ENCODE measurements at places on chromosomes 1 and 21.

DNA sequence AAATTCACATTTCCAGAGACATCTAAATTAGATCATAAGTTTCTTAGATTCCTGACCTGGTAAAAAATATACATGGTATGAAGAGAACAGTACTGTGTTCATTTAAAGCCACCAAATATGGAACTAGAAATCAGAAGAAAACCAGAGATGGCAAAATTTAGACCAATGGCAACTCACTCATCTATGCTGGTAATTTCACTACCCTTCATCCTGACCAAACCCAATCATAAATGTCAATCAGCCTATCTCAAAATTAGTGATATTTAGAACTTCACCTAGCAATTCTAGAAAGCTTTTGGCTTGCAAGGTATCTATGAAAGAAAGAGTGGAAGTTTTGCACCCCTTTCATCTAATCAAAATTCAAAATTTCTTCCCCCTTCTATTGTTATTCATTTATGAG, 107.7 kb downstream of the NIBAN1 start:
- no peak for DNase-seq

GRCh38 chr1:248805876-248806275, 19.8 kb downstream of the SH3BP5L start:
- no peak for DNase-seq

DNA sequence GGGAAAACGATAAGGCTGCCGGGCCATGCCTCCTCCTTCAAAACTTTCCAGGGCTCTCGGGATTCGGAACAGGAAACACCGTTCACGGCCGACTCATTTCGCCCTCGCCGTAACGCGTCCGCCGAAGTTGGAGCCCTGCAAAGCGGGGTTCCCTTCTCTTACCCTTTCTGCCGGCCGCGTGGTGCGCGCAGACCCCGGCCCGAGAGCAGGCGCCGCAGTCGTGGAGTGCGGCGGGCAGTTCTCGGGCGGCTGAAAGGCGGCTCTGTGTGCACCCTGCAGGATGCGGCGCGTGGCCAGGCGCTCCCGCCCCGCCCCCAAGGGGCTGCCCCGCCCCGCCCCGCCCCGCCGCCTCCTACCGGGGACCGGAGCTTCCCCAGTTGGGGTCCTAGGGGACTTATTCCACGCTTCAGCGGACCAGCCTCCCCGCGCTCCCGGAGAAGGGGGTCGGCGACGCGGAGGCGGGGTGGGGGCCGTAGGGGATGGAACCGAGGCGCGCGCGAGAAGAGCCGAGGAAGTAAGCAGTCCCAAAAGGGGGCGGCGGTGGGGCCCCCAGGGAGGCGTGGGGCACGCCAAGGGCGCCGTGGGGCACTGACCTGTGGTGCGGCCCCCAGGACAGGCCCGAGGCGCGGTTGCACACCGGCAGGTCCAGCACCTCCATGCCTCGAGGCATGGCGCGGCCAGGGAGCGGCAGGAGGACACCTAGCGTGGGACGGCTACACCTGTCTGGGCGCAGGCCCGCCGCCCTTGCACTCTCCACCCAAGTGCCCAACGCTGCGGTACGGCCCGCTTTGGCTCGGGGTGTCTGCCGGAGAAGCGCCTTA, at the start of gene MCOLN2:
MCOLN2 (minus strand) TSS at position 268 of the 821 bp plus-strand sequence; CDS start at position 27, 241 bp downstream.
- no peak for DNase-seq

- no peak for DNase-seq
Observed at GRCh38 chr1:75412616-75413015, 198.3 kb downstream of the SLC44A5 start.

- no peak for DNase-seq
Observed at GRCh38 chr1:211637066-211637465, 38.4 kb downstream of the NEK2 start.

GRCh38 chr1:189336115-189337100, 1141.3 kb downstream of the BRINP3 start:
- DNase-seq, result no peak

GRCh38 chr1:29631361-29631760, 395.0 kb downstream of the PTPRU start:
- DNase-seq, result no peak

DNA sequence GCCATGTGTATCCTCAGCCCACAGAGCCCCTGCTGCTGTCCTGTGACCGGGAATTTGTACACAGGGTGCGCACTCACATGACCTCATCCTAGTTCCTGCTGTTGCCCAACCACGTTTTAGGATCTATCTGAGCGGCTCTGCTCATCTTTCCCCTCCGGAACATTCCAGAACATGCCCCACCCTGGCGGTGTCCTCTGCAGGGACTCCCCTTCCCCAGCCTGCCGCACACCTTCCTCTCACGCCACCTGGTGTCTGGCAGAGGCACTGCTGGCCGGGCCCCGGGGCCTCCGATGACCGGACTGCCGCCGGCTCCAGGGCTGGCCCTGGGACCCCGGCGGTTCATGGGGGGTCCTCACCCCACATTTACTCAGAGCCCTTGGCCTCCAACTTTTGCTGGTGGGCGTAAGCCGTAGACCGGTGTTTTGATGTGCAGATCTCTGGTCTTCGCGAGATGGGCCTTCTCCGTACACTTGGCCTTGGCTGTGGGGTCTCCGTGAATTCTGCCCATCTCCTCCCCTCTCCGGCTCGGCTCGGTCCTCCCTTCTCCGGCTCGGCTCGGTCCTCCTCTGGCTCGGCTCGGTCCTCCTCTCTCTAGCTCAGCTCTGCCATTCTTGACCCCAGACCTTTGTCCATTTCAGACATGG, 29.5 kb downstream of the ARHGEF16 start:
- no peak for DNase-seq

- peak; percentile 86 for DNase-seq
Observed at GRCh38 chr1:173269490-173270230, 62.5 kb upstream of the TNFSF4 start.

- DNase-seq, result no peak
Observed at GRCh38 chr1:230573658-230574057, 68.6 kb upstream of the COG2 start.

DNA sequence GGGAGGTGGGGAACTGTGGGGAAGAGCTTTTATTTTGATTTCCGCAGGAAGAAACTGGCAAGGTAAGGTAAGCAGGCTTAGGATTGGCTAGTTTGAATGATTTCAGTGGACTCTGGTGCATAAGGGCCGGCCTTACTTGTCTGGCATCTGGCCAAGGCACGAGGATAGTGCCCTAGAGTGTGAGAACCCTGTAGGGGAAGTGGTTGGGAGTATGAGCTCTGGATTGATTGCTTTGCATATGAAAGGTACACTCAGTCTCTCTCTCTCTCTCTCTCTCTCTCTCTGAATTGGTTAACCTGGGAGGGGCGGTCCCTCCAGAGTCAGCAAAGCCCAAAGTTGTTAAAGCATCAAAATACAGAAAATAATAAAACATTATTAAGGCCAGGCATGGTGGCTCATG, 463.0 kb downstream of the SIPA1L2 start:
- no peak for DNase-seq

DNA sequence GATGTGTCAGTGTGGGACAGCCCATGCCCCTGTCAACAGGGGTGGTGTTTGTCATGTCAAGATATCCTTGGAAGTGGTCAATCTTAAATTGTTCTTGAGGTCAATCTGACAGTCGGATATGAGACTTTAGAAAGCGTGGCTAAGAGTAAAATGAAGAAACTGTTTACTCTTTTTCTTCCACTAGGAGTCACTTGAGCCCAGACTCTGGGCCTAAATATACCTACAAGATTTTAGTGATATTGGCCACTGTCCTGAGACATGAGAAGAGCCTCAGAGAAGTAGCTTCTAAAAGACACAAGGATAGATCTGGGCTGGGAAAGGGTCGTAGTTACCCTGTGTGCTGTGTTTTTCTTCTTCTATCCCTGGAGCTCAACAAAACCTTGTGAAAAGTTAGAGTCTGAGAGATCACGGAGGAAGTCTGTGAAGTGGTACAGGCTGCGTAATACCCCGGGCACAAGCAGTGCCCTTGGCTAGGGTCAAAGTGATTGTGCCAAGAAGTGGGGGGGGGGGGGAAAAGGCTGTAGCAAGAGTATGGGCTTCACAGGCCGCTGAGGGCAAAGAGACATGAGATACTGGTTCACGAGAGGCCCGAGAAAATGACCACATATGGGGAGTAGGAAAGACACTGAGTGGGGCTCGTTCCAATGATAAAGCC, 355.2 kb upstream of the GREM2 start:
- DNase-seq, result peak; percentile 27

- no peak for DNase-seq
Observed at GRCh38 chr1:232939748-232940147, 10.7 kb upstream of the NTPCR start.

- DNase-seq, result peak; percentile 22
Observed at GRCh38 chr1:76038287-76039004, 36.1 kb upstream of the ST6GALNAC3 start.

- no peak for DNase-seq
Observed at GRCh38 chr1:167623951-167624350, 6.1 kb upstream of the RCSD1 start.

DNA sequence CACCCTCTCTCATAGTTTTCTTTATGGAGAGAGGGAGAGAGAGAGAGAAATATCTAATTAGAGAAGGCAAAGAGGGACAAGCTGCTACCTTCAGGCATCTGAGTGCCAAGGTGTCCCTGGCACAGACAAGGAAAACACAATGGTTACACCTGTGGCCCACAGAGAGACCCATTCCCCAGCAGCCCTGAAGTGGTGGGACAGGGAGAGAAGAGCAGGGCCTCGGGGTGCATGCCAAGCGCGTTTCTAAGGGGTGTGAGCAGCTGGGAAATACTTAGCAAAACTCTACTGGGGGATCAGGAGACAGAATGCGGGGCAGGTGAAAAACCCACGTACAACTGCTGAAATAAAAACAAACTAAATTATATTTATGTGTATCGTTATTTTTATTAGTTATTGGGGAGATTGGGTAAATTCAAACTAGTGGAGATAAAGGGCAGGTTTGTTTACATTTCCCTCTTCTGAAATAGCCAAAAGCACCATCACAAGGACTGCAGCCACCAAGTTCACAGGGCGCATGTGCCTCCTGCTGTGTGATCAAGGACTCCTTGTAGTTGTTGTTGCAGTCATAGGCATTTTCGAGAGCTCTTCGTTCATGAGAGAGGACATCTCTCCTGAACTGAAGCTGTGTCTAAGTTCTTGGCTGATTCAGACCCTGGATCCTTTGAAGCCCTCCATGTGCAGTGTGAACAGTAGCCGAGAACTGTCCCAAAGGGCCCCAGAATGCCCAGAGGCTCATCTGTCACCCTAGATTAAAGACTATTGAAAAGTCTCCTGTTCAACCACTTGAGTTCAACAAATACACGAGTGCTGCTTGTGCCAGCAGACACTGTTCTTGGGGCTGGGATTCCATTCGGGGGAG, 737 bp upstream of the SERPINC1 start:
- DNase-seq, result no peak

GRCh38 chr1:115364046-115364779, 26.2 kb upstream of the NGF start:
- DNase-seq, result peak; percentile 83

DNA sequence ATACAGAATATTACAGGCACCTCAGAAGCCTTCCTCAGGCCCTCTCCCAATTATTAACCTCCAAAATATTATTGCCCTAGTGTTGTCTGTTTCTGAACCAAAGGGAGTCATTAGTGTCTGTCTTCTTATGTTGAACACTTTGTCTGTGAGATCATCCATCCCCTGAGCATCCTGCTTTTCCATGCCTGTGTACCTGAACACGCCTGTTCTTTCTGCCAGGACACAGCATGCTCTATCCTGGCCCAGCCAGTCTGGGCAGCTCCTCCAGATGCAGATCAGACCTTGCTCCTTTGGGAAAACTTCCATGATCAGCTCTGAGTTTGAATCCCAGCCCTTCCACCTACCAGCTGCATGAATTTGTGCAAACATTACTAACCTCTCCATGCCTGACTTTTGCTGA, 11.0 kb upstream of the CDC42 start:
- DNase-seq, result no peak

DNA sequence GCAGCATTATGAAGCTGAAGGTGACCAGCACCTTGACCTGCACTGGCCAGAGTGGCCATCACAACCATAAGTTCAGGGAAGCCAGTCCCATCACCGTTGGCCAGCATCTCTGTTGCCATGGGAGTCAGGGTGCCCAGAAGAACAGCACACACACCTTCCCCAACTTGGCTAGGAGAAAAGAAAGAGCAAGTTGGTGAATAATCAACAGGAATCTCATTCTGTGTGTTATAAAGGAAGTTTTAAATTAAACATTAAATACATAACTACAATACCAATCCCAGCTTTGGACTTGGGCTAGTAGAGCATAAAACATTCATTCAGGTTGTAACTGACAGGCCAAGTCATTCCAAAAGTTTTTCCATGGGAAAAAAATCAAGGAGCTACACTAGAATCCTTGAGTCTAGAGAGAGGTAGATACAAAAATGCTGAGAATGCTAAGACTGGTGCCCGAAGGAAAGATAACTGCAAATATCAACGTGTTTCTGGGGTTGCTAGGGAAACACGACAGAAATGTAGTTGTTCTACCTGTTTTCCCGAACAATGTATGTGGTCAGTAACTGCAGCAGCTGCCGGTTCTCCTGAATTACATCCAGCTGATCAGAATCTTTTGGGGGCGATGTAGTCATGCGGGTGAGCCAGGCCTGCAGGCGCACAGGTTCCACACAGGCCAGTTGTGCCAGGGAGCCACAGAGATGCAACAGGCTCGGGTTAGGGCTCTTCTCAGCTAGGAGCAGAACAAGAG, 45.6 kb downstream of the UBR4 start:
- no peak for DNase-seq

- DNase-seq, result peak; percentile 64
Observed at GRCh38 chr1:209876078-209876800, 48.5 kb downstream of the UTP25 start.

- peak; percentile 89 for DNase-seq
Observed at GRCh38 chr1:85612704-85613361, 32.3 kb downstream of the CCN1 start.

- no peak for DNase-seq
Observed at GRCh38 chr1:205703072-205703471, 22.8 kb upstream of the SLC45A3 start.

GRCh38 chr1:87337606-87338005, 8.9 kb downstream of the LMO4 start:
- no peak for DNase-seq

GRCh38 chr1:78797108-78797781, 147.6 kb downstream of the IFI44 start:
- no peak for DNase-seq

- no peak for DNase-seq
Observed at GRCh38 chr1:194347200-194347599, 1160.8 kb upstream of the B3GALT2 start.

DNA sequence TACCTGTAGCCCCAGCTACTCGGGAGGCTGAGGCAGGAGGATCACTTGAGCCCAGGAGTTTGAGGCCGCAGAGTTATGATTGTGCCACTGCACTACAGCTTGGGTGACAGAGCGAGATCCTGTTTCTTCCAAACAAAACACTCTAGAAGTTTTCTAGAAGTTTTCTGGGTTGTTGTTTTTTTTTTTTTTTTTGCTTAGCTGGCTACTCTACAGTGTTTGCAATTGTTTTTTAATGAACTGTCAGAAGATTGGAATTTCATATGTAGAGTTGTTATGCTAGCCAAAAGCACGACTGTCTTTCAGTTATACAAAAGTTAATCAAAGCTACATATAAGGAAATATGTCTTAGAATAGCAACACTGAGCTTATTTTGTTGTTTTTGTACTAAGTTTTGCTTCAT, 30.9 kb upstream of the NEXN start:
- peak; percentile 39 for DNase-seq

GRCh38 chr1:156262461-156263287, 14.8 kb upstream of the PAQR6 start:
- DNase-seq, result peak; percentile 72
